Cortex of kidney (tissue), 1 donor: ENCODE measurements at places on chromosomes 7 and 10.

DNA sequence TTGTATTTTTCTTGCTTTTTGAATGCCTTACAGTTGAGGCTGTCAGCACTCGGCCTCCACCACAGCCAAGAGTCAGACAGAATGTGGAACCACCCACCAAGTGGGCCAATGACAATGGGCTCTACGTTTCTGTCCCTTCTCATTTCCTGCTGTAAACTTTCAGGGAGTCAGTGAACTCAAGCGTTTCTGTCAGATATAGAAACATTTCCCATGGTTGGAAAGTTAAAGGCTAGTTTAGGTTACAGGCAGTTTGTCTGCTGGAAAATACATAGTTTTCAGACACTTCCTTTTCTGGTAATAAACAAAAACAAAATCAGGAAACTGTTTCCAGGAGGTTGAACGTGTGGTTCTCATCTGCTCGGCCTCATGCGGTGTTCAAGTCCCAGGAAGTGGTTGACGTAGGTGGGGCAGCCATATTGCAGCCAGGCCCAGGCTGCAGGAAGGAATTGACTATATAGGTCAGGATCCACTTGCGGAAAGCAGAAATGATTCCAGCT is 245.1 kb downstream of the CAMK1D start:
- DNase-seq = no peak

DNA sequence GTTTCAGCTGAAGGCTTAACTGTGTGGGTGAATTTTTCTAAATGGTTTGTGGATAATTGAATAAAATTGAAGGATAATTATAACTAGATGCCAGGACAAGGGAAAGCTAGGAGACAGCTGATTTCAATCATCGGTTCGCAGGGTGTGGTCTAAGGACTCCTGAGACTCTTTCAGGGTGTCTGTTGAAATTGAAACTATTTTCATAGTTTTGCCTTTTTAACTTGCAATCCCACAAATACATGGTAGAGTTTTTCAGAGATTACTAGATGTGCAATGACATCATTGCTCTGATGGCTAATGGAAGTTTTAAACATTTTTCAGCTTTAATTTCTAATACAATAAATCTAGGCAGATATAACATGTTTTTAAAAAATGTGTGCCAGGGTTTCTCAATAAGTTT is 18.5 kb downstream of the TRUB1 start:
- DNase-seq = no peak

GRCh38 chr7:157003756-157004520 is 6.5 kb downstream of the MNX1 start:
- no peak for DNase-seq

DNA sequence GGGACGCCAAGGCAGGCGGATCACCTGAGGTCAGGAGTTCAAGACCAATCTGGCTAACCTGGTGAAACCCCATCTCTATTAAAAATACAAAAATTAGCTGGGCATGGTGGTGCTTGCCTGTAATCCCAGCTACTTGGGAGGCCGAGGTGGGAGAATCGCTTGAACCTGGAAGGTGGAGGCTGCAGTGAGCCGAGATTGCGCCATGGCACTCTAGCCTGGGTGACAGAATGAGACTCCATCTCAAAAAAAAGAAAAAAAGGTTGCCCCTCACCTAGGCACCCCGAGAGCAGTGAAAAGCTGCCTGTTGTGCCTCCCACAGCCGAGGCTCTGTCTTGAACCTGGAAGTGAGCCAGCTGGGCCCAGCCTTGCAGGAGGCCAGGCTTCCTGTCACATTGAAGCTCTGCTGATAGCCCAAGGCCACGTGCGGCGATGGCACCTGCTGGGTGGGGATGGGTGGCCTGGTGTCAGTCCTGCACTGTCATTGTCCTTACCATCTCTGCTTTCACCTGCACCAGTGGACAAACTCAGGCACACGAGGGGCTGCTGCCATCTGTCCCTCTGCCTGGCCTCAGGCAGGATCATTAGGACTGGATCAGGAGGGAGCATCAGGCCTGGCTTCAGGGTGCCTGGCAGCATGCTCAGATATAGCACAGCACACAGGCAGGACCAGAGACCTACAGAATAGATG is 37.8 kb downstream of the DNAJB12 start:
- no peak for DNase-seq

DNA sequence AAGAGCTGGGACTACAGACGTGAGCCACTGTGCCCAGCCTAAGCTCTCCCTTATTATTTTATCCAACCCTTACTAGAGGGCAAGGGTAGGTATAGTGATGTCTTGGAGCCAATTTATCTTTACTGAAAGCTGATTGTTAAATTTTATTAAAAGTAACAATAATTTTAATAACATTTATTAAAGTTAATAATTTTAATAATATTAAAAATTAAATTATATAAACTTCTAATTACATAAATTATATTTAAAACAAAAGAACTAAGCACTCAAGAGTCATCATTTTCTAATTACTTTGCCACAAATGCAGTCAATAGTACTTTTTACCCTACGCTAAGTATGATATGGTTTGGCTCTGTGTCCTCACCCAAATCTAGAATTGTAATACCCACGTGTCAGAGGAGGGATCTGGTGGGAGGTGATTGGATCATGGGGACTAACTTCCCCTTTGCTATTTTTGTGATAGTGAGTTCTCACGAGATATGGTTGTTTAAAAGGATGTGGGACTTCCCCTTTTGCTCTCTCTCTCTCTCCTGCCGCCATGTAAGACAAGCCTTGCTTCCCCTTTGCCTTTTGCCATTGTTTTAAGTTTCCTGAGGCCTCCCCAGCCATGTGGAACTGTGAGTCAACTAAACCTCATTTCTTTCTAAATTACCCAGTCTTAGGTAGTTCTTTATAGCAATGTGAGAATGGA is 58.4 kb upstream of the ETV1 start:
- DNase-seq = no peak

DNA sequence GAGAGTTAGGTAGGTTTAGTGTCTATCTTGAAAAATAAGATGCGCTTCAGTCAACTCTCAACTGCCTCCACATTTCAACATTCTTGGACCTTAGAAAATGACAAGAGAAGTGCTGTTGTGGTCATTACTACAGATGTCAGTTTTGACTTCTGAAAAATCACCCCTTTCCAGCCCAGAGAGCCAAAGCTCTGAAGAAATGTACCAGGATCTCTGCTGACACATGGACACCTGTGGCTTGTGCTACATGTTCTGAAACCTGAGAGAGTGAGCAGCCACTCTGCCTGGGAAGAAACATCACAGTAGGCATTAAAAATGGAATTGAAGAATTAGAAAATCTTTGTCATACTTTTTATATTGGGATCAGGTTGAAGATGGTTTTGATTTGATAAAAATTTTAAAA is 35.9 kb upstream of the FEZF1 start:
- no peak for DNase-seq

GRCh38 chr10:110174201-110174600 is 33.2 kb upstream of the MXI1 start:
- DNase-seq = no peak

- no peak for DNase-seq
Measured at GRCh38 chr10:12394241-12395033, 45.1 kb downstream of the CAMK1D start.

- no peak for DNase-seq
Measured at GRCh38 chr10:125124907-125125306, 35.5 kb downstream of the CTBP2 start.

DNA sequence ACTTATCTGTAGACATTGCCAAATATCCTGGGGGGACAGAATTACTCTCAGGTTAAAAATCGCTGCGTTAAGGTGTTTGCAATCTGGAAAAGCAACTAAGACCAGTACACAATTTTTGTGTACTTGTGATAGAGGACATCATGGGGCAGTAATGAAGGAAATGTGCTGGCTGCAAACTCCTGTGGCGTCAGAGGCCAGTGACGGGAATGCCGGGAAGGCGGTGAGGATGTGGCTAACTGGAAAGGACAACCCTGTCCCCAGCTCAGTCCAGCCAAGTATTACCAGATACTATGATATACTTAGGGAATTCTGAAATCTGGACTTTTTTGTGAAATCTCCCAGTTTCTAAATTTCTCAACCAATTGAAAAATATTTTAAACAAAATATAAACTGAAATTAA is 103.1 kb upstream of the NANOS1 start:
- no peak for DNase-seq

DNA sequence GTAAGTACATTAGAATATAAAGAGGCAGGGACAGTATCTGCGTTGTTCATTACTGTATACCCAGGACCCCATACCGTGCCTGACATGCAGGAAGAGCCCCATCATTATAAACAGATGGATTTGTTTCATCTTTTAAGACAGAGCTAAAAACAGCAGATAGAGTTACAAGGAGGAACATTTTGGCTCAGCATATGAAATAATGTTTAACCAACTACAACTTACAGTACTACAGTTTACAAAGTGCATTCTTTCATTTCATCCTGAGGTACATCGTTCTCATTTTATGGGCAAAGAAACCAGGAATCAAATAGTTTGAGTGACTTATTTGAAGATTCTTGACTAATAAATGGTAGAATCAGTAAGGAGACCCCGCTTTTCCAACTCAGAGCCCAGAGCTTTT is 38.1 kb upstream of the AGBL3 start:
- no peak for DNase-seq

- no peak for DNase-seq
Measured at GRCh38 chr10:33309406-33309805, 25.1 kb downstream of the NRP1 start.

DNA sequence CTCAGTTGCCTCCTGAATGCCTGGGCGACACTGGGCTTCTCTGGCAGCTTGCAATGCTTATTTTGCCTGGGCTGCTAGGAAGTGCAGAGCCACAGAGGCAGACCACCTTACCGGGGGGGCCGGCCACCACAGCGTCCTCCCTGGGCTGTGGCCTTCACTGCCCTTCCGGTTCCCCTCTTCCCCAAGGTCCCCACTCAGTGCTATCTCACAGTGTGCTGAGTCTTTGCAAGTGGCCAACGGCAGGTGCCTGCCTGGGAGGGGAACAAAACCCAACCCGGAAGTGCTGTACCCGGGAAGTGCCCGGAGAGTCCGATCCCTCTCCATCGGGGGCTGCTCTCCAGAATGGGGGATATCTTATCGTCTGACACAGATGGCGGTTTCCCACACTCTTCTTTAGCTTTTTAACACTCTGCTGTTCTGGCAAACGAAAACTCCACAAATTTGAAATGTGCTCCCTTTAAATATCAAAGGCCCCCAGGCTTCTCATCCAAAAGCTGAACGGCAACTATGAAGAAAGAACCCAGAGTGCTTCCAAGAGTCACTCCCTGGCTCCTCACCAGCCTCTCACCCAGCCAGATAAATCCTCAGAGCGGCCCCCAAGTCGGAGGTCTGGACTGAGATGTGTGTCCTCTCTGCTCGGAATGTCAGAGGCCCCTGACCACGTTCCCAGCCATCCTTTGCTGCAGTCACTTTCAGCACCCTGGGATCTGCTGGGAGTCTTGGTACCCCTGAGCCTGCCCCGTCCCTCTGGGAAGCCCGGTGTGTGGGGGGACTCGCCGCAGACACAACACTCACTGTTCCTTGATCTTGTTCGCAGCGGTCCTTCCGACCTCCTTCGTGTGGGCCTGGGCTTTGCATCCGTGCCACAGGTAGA is 165.1 kb downstream of the SVIL start:
- DNase-seq = no peak

GRCh38 chr7:37262181-37262580 is 186.5 kb downstream of the ELMO1 start:
- DNase-seq = no peak

- no peak for DNase-seq
Measured at GRCh38 chr10:99937630-99938029, 72.1 kb downstream of the DNMBP start.

DNA sequence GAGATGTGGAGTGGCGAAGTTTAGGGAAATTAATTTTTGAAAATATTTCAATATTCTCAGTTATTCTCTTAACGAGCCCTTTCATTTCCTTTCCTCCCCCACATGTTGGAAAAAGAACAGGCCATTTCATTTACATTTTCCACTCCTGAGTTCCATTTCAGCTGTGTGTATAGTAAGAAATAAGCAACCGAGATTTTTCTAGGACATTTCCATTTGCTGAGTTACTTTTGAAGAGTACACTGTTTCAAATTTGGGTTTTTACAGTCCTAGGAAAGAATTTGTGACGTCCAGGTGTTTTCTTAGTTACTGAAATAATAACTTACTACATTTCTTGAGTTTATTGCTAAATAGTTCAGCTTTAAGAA is 1.2 kb downstream of the SEPTIN7 start:
- DNase-seq = no peak

DNA sequence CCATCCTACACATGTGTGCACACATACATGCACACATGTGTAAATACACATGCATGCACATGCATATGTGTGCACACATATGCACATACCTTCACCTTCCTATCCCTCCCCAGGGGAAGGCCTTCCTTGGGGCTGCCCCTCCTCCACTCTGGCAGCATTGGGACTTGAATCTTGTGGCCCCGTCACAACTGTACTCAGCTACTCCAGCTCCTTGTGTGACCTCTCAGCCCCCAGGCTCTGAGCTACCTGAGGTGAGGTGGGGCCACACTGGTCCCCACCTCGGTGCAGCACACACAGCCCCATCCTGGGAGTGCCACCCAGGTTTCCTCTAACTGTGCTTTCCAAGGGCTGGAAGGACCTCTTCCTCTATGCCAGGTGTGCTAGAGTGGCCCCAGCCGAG is 116.0 kb downstream of the LHPP start:
- DNase-seq = no peak

DNA sequence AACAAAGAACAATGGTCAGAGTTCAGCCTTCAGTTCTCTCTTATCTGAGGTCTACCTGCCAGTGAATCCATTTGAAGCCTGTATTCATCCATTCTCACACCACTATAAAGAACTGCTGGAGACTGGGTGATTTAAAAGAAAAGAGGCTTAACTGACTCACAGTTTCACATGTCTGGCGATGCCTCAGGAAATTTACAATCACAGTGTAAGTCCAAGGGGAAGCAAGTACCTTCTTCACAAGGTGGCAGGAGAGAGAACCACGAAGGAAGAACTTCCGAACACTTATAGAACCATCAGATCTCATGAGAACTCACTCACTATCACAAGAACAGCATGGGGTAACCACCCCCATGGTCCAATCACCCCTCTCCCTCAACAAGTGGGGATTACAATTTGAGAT is 33.0 kb upstream of the SLC25A13 start:
- no peak for DNase-seq

- no peak for DNase-seq
Measured at GRCh38 chr7:120732256-120732655, 125.7 kb downstream of the TSPAN12 start.

- DNase-seq = no peak
Measured at GRCh38 chr10:98403812-98404504, 11.0 kb downstream of the PYROXD2 start.

- DNase-seq = no peak
Measured at GRCh38 chr7:33880787-33881186, 24.6 kb upstream of the BMPER start.

- no peak for DNase-seq
Measured at GRCh38 chr10:36493516-36493880, 631.9 kb upstream of the ANKRD30A start.
